RCC 7860 (cell line): ENCODE measurements at places on chromosomes 3 and 15.
A peak's percentile ranks its signal among the peaks of the same experiment; 100 is the strongest.

DNA sequence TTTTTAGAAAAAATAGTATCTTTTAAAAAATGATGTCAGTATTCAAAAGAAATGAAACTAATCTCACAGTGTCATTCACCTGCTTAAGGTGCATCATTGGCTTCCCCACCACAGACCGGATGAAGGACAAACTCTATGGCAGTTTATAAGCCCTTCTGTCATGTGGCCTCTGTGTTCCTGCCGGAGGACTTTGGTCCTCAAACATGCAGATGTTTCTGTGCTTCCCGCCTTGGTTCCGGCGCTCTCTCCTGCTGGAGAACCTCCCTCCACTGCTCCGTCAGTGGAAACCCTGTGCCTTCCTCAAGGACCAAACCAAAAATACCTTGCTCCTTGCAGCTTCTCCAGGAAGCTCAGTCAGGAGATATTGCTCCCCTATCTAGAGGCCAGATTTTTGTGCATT lies 326.3 kb downstream of the UACA start:
- no peak for DNase-seq

- DNase-seq: no peak
Measured at GRCh38 chr3:16817197-16817596, 67.6 kb upstream of the PLCL2 start.

GRCh38 chr3:43418601-43419272 lies 132.4 kb downstream of the SNRK start:
- peak; percentile 60 for DNase-seq

DNA sequence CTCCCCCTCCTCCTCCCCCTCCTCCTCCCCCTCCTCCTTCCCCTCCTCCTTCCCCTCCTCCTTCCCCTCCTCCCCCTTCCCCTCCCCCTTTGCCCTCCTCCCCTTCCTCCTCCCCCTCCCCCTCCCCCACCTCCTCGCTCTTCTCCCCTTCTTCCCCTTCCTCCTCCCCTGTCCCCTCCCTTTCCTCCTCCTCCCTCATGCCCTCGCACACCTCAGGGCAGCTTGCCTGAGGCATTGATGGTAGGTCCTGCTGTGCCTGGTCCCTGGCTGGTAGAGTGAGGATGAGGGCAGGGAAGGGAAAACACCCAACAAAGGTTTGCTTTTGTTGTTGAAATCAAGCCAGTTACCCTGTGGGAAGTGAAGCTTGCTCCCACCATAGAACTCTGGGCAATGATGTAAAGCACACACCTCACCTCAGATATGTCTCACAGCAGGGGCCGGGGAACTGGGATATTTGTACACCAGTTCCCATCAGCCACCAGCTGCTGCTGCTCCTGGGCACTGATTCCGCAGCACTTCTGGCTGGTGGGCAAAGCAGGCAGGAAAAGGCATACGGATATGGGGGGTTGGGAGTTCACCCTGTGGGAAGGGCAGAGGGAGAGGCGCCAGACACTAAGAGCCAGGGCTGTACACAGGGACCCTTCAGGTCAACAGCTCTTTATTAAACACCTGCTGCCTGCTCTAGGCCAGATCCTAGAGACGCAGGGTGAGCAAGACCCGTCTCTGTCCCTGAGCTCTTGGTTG lies 13.8 kb downstream of the ISG20 start:
- DNase-seq: no peak

- no peak for DNase-seq
Measured at GRCh38 chr15:49473031-49473430, 50.0 kb downstream of the FGF7 start.

- DNase-seq: no peak
Measured at GRCh38 chr3:170330366-170330765, 27.1 kb upstream of the SKIL start.

GRCh38 chr3:155282385-155283091 lies 10.9 kb downstream of the STRIT1 start:
- DNase-seq: no peak

- no peak for DNase-seq
Measured at GRCh38 chr3:28674212-28674611, 325.6 kb upstream of the AZI2 start.

DNA sequence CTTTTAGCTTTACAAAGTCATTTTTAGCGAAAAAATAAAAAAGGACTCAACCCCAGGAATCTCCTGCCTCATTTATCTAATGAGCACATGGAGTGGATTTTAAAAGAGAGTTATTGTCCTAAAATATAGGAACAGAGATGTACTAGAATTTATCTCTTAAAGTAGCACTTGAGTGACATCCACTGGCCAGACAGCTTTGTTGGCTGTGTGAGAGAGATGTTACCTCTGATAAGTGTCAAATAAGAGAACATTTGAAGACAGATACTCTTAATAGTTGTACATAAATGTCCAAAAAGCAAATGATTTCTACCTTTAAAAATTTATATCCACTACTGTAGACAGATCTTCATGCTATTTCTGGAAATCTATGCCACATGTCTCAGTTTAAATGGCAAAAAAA lies 12.3 kb upstream of the MFSD1 start:
- peak; percentile 45 for DNase-seq

DNA sequence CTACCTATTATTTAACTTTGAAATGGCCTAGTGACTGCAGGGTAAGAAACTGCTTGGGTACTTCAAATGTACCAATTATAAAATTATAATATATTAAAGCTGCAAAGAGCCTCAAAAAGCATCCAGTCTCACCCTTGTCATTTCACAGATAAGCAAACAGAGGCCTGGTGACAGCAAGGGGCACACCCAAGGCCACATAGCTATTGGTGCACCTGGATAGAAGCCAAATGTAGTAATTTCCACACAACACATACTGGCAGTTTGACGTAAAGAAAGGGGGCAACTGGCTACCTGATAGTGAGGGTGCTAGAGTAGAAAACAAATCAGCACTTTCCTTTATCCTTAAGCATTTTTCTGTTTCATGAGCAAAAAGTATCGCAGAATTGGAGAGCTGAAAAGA lies 51.1 kb downstream of the IFT57 start:
- DNase-seq: no peak

DNA sequence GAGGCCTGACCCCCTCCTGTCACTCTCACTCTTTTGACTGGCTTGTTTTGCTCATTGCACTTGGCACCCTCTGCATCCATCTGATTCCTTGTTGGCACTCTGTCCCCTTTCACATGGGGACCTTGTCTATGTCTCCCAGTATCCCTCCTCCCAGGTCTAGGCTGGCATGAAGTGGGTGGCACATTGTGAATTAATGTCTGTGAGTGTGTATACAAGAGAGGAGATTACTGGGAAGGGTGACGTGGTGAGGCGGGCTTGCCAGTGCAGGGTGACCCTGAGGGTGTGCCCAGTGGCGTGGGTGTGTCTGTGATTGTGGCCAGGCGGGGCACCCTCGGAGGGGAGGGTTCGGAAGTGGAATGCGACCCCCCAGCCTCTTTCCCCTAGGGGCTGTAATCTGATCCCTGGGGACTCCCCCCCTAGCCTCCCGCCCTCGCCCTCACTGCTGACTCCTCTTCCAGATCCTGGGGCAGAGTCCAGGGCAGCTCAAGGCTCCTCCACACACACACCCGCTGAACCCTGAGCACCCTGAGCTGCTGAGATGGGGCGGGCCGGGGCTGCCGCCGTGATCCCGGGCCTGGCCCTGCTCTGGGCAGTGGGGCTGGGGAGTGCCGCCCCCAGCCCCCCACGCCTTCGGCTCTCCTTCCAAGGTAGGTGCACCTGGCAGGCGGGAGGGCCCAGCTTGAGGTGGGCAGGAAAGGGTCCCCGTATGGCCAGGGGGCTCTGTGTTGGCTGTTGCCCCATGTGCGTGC lies at the start of gene SEMA3B:
SEMA3B (plus strand) TSS at position 445 of the 749 bp plus-strand sequence; CDS start at position 539, 94 bp downstream.
- DNase-seq: peak; percentile 58

GRCh38 chr15:74626752-74627692 lies 11.4 kb downstream of the CLK3 start:
- DNase-seq: no peak

GRCh38 chr3:44981220-44981619 lies 5.2 kb downstream of the EXOSC7 start:
- DNase-seq: no peak

- DNase-seq: no peak
Measured at GRCh38 chr3:167318996-167319615, 61.0 kb downstream of the ZBBX start.

DNA sequence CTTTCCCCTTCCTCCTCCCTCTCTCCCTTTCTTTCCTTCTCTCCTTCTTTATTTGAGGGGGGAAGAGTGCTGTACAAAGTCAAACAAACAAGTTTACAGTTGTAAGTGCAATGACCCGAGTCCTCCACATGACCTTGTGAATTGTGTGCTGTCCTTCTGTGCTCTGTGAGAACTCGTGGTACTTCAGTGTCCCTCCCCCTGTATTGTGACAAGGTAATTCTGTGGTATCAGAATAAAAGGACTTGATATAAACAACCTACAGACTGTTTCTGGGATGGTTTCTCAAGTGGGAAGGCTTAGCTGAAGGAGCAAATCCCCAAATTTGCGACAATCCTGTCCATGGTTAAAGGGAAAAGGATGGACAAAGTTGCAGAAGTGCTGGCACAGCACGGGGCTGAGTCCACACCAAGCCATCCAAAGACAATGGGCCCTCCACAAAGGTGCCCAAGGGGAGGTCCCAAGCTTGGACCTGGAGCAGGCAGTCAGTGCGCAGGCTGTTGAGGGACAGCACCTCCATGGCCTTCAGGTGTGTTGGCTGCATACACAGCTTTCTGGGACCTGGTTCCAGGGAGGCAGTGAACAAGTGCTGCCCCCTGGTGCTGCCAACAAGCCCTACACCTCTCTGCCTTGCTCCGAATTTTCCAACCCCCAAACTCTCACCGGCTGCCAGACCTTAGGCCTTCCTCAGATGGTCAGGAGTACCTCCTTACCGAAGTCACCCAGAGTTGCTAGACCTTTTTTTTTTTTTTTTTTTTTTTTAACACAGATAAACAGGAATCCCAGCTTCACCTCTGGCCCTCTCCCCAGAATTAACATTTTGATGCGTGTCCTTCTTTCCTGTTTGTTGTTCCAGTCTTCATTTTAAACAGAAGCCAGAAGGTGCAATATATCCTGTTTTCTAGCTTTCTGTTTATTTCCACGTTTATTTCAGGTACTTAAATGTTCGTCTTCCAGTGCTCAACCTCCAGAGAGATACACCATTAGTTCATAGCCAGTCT lies 2.6 kb upstream of the APEH start:
- DNase-seq: peak; percentile 47
